ENCODE measurements at places on chromosomes 5 and 9.
A peak's percentile ranks its signal among the peaks of the same experiment; 100 is the strongest.

GRCh38 chr9:31027678-31028077 is 1356.8 kb upstream of the ACO1 start:
- DNase-seq = peak; percentile 13

DNA sequence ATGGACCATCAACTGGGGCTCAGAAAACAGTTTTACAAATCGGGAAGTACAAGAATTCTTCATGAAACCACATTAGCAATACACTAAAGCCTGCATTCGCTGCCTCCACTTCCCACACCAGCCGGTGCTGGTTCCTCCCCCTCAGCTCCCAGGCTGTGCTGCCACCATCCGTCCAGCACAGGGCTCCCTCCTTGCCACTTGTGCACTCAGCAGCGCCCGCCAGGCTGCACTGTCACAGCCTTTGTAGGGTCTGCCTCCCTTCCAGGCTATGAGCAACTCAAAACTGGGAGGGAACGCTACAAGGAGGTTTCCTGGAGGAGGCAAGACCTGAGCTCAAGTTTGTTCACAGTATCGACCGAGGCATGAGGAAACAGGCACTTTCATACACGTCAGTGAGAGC is 7.7 kb downstream of the MAPK9 start:
- no peak for DNase-seq

GRCh38 chr9:89806371-89807100 is 201.7 kb downstream of the GADD45G start:
- DNase-seq = no peak

- DNase-seq = no peak
Observed at GRCh38 chr9:127038531-127038930, 83.9 kb downstream of the ANGPTL2 start.

- no peak for DNase-seq
Observed at GRCh38 chr9:77598991-77599390, 49.1 kb downstream of the GNA14 start.

DNA sequence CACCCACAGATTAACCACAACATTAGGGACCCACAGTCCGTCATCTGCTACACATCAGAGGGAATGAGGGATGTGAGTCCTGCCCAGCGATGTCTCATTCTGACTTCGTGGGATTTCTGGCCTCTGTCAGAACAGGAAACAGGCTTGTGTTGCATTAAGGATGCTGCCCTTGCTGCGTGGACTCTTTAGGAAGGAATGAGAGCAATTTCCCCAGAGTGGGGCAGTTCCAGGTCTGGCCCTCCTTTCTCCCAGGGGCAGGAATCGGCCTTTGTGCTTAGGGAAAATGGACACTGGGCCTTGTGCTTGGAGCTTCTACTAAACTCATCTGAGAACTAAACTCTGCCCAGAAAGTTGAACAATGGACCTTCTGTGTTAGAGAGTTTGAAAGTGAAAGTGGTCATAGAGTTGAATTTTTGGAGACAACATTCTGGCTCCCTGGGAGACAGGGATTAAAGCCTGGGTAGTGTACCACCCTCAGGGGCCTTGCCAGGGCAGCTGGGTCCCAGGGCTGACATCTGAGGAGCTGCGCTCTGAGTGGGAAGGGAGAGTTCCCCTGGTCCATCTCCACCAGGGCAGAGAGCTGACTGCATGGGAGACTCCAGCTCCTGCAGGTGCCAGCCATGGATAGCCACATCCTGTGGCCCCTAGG is 37.8 kb upstream of the S1PR3 start:
- DNase-seq = no peak

DNA sequence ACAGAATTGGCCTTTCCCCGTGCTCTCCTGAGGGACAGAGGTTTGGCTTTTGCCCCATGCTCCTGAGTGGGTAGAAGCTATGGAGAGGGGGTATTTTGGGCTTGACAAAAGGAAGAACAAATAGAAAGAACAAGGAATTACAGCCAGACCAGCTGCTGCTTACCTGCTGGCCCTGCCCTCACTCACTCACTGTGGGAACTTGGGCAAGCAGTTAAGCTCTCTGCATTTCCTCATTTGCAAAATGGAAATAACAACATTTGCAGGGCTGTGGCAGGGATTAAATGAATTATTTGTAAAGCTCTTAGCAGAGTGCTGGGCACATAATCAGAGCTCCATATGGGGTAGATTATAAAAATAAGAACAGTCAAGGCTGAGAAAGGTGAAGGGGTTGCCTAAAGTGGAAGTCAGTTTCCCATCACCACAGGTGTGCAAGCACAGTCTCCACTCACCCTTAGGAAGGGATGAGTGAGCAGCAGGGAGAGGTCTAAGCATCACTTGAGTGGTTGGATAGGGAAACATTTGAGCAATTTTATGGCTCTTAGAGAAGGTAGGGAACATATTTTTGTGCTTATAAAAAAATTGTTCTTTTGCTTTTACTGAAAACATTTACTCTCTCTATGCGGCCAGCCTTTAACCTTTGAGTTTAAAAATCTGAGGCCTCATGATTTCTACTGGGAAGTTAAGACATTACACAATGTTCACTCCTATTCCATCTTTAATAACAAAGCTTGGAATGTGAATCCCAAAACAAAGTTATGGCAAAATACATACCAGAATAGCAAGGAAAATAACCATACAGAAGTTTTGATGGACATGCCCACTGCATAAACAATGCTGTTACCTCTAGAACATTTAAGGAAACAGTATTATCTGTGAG is 42.8 kb upstream of the LHFPL2 start:
- no peak for DNase-seq

DNA sequence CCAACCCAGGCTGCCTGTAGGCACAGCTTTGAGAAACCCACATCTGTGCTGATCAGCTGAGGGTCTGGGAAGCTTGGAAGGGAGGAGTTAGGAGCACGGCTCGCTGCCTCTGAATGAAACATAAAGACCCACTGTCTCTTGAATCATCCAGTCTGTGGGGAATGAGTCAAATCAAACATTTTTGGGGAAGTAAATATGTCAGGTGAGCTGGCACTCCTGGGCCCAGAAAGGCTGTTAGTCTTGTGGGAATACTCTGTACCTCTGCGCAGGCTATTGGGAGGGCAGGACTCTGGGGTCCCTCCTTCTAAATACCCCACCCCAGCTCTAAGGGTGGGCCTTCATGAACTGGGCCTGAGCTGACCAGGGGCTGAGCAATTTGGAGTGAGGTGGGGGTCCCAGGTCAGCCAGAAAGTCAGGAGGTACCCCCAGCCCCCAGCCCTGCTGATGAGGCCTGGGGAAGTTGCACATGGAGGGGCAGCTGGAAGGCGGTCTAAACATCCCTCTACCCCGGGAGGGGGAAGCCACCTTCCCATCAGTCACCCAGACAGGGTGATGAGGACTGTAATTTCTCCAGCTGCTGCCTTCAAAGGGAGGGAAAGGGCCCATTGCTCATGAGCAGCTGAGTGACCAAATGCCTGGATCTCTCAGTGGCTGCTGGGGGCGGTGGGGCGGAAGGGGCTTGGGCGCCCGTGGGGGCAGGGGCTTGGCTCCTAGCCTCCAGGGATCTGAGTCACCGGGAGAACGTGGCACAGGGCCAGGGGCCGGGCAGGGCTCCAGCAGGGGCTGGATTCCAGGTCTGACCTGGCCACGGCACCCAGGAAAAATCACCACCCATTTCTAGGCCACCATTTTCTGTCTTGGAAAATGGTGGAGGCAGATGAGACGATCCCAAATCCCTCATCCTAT is 10.8 kb downstream of the FIBCD1 start:
- peak; percentile 29 for DNase-seq

- no peak for DNase-seq
Observed at GRCh38 chr5:100731768-100732167, 171.3 kb downstream of the ST8SIA4 start.

GRCh38 chr5:36363101-36363500 is 61.4 kb upstream of the RANBP3L start:
- no peak for DNase-seq

- no peak for DNase-seq
Observed at GRCh38 chr5:156669416-156669815, 180.7 kb upstream of the PPP1R2B start.

- no peak for DNase-seq
Observed at GRCh38 chr5:32223972-32224609, 50.0 kb upstream of the GOLPH3 start.

GRCh38 chr5:114402206-114402605 is 40.3 kb downstream of the KCNN2 start:
- no peak for DNase-seq

- no peak for DNase-seq
Observed at GRCh38 chr5:133400120-133400519, 212.2 kb downstream of the FSTL4 start.

GRCh38 chr5:145854651-145855258 is 18.1 kb downstream of the GRXCR2 start:
- DNase-seq = no peak

DNA sequence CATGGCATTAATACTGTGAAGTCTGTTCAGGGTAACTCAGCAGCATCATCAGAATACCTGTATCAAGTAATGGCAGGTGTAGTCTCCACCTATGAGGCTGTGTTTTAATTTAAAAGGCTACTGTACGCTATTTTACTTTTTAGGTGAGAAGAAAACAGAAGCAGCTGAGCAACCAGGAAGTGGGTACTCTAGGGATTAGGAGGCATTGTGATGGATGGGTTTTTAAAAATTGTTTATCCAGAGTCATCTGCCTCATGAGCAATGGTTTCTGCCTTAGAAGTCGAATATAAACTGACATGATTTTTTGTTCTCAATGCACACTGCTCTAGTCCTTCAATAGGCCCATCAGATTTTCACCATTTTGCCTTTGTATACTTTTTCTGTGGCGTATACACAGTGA is 42.6 kb downstream of the PSIP1 start:
- peak; percentile 23 for DNase-seq

GRCh38 chr9:114919611-114920010 is 10.8 kb downstream of the TNFSF8 start:
- DNase-seq = peak; percentile 79

DNA sequence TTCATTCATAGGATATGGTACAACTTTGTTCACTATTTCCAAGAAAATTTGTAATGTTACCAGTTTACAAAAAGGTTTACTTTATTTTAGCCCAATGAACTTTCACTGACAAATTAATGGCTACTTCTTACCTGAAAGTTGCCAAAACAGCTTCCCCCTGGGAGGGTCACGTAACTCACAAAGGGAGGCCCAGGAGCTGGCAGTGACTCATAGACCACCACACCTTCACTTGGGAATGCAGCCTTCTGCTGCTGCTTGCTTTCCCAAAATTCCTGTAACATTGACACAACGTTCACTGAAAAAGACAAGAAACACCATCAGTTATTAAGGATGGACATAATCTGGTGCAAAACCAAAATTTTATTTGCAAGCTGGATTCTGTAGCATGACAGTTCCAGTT is 18.1 kb downstream of the LIX1 start:
- no peak for DNase-seq

DNA sequence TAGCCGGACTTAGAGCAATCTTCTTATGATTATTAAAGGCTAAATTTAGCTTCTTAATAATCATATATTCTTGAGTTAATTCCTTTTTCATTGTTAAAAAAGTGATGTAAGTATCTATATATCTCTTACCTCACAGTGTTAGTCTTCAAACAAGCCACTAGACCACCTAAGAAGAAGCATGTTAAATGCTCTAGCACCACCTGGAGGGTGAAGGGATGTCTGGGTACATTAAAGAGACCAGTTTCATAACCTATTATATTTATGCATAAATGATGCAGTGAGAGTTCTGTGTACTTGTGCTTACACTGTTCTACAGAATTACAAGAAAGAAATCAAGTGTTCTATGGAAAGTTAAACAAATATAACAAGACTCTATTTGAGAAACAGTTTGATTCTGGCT is 55.9 kb upstream of the SLCO6A1 start:
- peak; percentile 46 for DNase-seq

GRCh38 chr9:117088786-117089185 is 326.1 kb downstream of the ASTN2 start:
- DNase-seq = no peak

GRCh38 chr5:171249460-171249859 is 59.6 kb upstream of the TLX3 start:
- DNase-seq = no peak

DNA sequence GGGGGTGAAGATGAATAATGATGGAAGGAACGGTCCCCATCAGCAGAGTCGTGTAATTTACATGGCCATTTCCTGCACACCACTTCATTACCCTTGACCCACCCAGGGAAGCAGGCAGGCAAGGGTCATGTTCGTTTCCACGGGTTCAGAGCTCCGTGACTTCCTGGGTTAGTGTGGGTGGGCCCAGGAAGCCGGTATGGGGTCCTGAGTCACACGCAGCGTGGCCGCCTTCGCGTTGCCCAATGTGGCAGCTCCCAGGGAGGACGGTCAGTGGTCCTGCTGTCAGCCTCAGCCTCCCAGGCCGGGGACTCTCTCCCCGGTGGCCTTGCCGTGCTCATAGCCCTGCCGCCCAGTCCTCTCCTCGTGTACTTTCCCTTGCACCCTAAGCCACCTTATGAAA is 5.1 kb upstream of the TERT start:
- DNase-seq = no peak

GRCh38 chr9:119086590-119086989 is 282.6 kb downstream of the BRINP1 start:
- DNase-seq = peak; percentile 49

- DNase-seq = peak; percentile 48
Observed at GRCh38 chr5:38184627-38185026, 73.7 kb upstream of the EGFLAM start.

- DNase-seq = no peak
Observed at GRCh38 chr5:94694671-94695070, 76.2 kb downstream of the SLF1 start.

DNA sequence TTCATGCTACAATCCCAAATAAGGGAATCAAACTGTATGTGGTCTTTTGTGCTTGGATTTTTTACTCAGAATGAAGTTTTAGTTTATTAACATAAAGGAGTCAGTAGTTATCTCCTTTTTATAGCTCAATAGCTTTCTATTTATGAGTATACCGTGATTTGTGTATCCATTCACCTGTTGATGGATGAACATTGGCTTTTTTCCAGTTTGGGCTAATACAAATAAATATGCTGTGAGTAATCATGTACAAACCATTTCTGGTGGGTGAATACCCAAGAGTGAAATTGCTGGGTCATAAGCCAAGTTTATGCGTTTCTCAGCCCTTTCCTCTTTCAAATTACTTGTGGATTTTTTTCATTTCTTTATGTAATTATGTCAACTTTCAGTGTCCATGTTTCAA is 395.3 kb downstream of the OSTF1 start:
- no peak for DNase-seq

GRCh38 chr5:130541617-130542221 is 623.3 kb downstream of the HINT1 start:
- DNase-seq = no peak

GRCh38 chr5:38403877-38404635 is 145.7 kb downstream of the EGFLAM start:
- DNase-seq = peak; percentile 85

GRCh38 chr5:56561-57290 is 35.2 kb upstream of the PLEKHG4B start:
- DNase-seq = peak; percentile 36

DNA sequence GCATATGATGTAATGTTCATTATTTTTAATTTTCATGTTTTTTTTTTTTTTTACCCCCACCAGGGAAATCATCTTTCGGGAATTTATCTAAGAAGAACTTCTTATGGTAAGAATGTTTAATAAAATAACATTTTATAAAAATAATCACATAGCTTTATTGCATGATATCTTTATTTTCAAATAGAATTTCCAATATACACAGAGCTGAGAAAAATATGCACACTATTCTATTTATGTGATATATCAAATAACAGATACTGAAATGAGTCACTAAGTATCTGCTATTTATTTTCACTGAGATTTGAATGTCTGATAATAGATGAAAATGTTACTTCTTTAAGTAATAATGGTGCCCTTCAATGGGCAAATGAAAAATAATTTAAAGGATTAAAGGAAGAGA is 1217.3 kb downstream of the MAT2B start:
- DNase-seq = no peak

GRCh38 chr5:176491101-176491502 is 42.9 kb downstream of the FAF2 start:
- no peak for DNase-seq

All from NCI-H2171 treated with DMSO at 0.1 percent for 48 hours (cell line).